Amniotic stem cell (primary cell): ENCODE measurements at places on chromosomes 7 and 10.

DNA sequence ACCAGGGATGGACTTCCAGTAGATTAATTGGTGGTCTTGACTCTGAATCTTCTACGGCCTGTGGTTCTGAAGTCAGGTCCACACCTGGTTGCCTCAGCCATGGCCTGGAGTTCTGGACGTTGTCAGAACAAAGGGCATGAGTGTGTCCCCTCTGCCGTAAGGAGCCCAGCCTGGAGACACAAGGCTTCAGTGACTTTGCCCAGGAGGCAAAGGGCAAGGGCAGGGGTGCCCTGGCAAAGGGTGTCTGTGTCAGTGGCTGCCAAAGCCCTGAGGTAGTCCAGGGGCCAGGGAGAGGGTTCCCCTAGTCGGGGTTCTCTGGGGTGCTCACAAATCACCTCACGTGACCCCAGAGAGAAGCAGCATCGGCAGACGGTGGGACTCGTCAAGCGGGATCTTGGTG, 273.2 kb upstream of the ZNF32 start:
- DNase-seq = no peak

- DNase-seq = no peak
These were observed 72.9 kb downstream of the ARHGAP21 start for GRCh38 chr10:24650669-24651391.

DNA sequence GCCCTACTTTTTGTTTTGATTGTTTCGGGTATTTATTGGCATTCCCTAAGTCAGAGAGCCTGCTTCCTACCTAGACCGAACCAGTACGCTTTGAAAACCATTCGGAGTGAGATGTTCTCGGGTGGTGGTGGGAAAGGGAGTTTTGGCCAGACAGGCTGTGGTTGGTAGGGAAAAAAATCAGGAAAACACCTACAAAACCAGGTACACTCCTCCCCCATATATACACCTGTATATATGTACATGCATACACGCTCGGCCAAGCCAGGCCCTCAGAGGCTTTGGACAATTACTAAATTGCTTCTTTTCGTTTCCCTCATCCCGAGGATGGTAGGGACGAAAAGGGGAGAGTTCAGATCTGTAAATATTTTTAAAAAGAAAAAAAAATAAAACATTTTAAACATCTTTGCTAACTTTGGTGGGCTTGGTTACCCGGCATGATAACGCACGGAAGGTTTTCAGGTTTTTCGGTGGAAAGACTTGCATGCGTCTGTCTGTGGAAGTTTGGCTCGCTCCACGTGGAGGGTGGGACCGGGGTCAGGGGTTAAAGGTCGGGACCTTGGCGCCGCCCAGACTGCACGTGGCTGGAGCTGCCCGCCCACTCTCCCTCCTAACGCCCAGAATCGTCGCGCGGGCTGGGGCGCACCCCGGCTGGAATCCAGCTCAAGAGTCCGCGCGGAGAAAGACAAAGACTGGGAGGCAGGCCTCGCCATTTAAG, 2.5 kb downstream of the HMX2 start:
- no peak for DNase-seq

DNA sequence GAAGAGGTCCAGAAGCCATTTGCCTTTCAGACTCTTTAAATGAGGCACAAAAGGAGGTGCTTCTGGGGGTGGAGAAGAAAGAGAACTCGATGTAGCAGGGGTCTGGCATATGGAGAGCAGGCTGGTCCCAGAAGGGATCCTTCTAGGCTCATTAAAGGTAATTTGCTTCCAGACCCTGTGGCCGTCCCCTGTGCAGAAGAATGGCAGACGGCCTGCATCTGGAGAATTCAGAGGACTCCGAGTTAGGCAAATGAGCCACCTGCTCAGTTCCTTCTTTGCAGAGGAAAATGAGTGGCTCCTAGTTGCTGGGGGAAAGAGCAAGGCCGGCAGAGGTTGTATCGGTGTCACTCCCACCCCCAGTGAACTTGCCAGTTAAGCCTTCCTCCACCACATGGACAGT, 73.8 kb upstream of the FAM180A start:
- no peak for DNase-seq

DNA sequence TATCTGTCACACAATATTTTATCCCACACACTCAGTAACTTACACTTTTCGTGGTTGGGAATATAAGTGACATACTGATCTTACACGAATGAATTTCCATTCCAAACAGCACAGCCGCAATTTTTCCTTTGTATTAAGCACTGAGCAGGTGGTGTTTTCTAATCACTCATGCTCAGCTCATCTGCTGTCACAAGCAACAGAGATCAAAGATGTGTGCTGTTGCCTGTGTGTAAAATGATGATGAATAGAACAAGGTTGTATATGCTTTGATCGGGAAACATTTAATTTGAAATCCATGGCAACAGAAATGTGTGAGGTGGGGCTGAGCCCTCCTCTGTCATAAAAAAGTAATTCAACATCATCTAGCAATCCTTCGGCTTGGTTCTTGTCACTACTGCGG, 927.7 kb upstream of the MBL2 start:
- DNase-seq = no peak

GRCh38 chr10:112950714-112951358, 789 bp downstream of the TCF7L2 start:
- DNase-seq = no peak

- no peak for DNase-seq
These were observed 305.4 kb upstream of the PFKP start for GRCh38 chr10:2761971-2762370.

- DNase-seq = no peak
These were observed 258.2 kb upstream of the GLI3 start for GRCh38 chr7:42495256-42495655.

GRCh38 chr7:108096996-108097395, 33.2 kb downstream of the LAMB4 start:
- DNase-seq = no peak

- DNase-seq = no peak
These were observed 2.5 kb downstream of the PRR15 start for GRCh38 chr7:29565982-29566746.

GRCh38 chr7:4607311-4607729, 74.8 kb upstream of the FOXK1 start:
- DNase-seq = no peak

- DNase-seq = no peak
These were observed 19.4 kb downstream of the RNF32 start for GRCh38 chr7:156659961-156660360.

DNA sequence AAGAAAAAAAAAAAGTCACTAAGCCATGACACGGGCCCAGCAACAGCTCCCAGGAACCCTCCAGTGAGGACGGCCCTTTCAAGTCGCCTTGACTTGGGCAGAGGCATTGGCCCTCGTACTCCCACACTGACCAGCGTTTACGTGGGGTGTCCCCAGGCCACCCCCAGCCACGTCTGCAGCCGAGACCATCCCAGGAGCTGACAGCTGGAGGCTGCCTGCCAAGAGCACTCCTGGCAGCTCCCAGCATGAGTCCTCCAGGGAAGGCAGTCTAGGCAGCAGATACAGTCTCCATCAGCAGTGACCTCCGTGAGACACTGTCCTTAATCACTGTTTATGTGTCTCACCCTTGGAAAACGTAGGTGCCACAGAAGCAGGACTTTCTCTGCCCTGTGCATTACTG, 86.5 kb downstream of the PROSER2 start:
- DNase-seq = no peak

- DNase-seq = no peak
These were observed 79.7 kb upstream of the LYZL2 start for GRCh38 chr10:30709229-30709628.

GRCh38 chr7:15314922-15315321, 246.9 kb downstream of the AGMO start:
- DNase-seq = no peak

DNA sequence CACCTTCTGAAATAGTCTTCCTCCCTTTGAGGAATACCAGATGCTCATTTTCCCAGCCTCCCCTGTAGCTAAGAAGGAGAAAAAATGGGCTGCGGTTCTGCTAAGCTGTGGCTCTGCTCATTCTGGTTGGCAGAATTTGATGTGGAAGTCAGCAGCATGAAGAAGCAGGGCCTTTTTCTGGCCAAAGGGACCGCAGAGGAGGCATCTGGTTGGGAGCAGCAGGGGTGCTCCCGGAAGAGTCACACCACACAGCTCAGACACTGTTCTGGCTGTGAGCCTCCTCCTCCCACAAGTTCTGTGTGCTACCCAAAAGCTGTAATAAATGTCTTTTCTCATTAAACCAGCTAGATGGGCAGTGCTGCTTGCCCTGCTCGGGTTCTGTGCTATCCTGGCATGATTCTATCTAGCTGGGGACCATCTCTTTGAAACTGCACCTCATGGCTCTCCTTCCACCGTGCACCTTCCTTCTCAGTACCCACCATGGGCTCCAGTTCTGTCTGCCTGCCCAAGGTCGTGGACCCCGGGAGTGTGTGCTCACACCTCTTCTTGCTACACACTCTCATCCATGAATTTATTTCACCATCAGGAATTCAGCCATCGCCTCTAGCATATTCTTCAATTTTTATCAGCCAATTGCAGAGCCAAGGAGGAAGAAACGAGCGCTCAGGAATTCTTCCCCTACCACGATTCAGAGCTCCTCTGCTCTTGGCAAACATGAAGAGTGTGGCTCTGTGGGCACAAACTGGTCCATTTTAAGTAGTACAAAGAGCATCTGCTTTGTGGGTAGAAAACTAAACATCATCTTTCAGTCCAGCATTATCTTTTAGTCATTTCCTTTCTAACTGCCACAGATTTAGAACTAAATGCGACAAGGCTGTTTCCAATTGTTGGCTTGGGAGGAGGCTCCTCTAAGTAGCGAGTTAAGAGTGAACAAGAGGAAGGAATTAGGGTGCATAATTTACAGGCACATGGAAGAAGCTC, 76.9 kb downstream of the FAM171A1 start:
- no peak for DNase-seq

- peak; percentile 77 for DNase-seq
These were observed 82.2 kb upstream of the GPR22 start for GRCh38 chr7:107387573-107388219.

DNA sequence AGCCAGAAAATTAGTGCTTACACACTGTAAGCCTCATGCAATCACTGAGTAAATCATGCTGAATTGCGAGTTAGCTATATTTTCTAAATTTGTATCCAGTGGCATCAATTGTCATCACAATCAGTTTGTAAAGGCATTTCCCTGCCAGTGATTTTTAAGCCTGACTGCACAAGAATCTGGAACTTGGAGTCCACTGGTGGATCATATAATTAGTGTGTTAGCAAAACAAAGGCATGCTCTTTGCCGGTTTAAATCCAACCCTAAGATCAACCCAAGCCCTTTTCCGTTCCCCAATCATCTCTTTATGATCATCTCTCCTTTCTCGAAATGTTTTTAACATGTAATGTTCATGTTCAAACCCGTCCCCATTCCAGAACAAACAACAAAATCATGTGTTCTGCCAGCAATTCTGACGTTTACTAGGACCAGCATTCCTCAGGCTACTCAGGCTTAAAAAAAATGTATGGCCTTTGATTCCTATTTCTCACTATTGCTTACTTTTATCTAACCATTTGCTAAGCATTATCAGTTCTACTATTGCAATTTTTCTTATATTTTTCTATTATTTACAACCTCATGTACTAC, 649.2 kb downstream of the SORCS1 start:
- no peak for DNase-seq

- no peak for DNase-seq
These were observed 4.1 kb downstream of the ABLIM1 start for GRCh38 chr10:114653926-114654325.

DNA sequence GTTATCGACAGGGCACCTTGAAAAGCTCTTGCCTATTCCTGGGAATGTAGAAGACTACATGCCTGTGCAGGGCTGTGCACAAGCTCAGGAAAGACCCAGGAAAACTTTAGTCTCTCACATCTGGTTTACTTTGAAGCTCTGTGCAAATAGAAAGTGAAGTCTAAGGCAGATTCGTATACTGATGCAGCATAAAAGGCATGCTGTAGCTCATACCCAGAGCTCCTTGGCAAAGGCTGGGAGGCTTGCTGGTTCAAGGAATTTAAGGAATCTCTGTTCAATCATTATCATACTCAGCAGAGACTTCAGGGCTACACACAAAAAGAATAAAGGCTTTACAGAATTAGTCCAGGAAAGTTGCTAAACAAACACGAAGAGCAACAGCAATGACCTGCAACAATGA, 192.0 kb downstream of the OTUD1 start:
- DNase-seq = no peak

- DNase-seq = no peak
These were observed 28.2 kb downstream of the UBE2H start for GRCh38 chr7:129924602-129925001.

DNA sequence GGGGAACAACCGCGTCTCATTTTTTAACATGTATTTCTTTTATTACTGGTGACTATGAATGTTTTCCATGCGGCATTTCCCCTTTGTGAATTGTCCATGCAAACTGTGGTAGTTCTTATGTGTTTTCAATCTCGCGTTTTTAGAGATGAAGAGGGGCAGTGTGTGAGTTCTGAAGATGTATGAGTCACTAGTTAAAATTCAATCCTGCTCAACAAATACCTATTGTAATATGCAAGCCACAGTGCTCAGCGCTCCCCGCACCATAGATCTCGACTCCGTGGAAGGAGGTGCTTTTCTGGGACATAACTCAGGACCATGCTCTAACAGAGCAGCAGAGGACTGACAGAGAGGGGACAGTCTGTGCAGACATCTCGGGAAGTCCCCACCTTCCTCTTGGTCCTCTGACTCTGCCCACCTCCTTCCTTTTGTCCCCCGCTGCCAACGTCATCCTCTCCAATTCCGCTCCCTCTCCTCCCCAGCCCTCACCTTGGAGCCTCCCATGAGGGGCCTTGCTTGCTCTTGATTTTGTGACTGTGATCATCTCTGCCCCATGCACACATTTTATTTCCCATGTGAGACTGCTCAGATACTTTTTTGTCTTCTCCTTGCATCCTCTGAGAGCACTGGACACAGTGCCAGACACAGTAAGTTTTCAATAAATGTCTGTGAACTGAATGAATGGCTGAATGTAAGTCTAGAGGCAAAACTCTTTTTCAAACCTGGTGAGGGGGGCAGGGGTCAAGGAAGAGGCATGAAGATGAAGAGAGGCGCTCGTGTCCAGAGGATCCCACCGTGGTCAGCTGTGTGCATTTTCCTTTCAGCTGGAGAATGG, 42.7 kb upstream of the PLEKHA1 start:
- DNase-seq = no peak

DNA sequence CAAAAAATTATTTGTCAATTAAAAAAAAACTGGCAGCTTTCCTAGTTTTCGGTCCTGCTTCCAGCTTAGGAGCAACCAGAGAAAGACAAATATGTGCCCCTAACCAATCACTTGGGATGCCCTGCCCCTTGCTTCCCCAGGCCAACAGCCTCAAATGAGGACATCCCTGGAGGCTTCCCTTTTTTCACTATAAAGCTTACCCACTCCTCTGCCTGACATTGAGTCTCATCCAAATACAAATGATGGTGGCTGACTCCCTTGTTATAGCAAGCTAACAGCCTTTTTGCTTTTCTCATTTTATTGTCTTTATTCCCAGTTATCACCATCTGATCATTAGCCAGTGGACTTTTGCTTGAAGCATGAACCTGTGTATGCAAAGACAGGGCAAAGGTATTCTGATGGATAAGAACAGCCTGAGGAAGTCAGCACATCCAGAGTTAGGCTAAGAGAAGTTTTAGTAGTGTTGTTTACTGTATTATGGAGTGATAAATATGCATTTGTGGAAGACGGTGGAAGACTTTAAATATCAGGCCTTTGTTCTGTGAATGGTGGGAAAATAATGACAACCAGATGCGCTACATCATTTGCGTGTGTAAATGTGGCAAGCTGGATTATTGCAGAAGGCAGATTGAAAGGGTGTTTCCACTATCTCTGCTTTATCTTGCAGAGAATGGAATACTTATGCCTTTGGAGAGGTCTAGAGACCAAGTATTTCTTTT, 1.7 kb upstream of the CCM2 start:
- no peak for DNase-seq

GRCh38 chr7:28298870-28299518, 113.3 kb upstream of the CREB5 start:
- peak; percentile 66 for DNase-seq

GRCh38 chr10:133230387-133231195, 574 bp downstream of the UTF1 start:
- DNase-seq = no peak
